ENCODE measurements at places on chromosomes 5 and 9.

DNA sequence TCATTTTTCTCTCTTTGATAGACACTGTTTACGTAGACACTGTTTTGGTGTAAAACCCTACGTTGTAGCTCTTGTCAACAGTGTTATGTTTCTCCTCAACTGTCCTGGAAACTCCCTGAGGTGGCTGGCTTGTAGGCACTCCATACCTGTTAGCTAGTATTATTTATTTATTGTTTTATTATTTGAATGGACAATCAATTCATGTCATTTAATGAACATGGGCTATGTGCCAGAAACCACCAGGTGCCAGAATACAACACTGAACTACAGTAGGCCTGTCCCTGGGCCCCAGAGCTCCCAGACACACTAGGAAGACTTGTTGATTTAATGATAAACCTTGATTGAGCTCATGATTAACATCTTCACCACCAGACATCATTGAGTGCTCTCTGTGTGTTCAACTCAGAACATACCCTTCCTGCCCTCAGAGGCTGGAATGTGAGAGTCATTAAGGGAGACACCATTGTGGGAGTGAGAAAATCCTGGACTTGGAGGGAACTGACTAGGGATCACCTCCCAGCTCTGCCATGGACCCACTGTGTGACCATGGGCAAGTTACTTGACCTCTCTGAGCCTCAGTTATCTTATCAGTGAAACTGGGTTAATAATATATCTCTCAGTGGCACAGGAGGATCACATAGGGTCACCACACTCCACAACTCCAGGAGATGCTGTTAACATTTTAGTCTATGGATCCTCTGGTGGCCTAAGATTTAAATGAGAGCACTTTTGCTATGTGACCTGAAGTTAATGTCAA lies 19.2 kb downstream of the IRF1 start:
- DNase-seq: no peak

GRCh38 chr5:55230086-55230629 lies 3.0 kb upstream of the MCIDAS start:
- DNase-seq: no peak

GRCh38 chr5:140869555-140869886 lies 764 bp downstream of the PCDHA11 start:
- no peak for DNase-seq

DNA sequence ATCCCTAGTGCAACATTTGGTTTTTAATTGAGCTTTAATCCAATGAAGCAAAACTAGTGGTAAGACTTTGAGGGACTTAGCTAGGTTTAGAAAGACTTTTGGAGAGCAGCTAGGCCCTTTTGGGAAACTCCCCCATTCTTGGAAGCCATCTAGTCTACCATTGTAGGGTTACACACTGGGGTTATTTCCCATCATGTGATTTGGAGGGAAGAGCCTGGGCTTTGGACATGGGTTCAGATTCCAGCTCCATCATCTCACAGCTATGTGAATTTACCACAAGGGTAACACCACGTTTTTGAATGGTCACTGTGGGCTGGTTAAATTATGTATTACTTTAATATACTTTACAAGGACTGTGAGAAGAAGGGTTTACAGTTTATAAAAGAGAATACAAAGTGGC lies 18.3 kb upstream of the TNFSF15 start:
- DNase-seq: no peak

DNA sequence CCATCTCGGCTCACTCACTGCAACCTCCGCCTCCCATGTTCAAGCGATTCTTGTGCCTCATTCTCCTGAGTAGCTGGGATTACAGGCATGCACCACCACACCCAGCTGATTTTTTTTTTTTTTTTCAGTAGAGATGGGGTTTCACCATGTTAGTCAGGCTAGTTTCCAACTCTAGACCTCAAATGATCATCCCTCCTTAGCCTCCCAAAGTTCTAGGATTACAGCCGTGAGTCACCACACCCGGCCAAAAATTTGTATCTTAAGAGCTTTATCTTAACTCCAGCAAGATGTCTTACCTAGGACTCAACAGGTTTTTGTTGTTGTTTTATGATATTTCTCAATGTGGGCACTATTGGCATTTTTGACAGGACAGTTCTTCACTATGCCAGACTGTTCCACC lies 27.9 kb downstream of the LYRM7 start:
- no peak for DNase-seq

DNA sequence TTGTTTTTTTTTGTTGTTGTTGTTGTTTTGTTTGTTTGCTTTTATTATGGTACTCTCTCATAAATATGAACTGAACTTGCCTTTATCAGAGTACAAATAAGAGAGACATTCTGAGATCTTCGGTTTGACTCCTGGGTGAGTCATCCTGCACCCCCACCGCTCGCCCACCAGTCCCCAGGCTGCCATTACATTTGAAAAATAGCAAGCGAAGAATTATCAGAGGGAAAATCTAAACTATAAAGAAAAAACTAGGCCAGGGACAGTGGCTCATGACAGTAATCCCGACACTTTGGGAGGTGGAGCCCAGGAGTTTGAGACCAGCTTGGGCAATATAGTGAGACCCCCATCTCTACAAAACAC lies 122.1 kb upstream of the MAP3K1 start:
- peak; percentile 52 for DNase-seq

GRCh38 chr9:132651259-132651658 lies 18.5 kb downstream of the DDX31 start:
- no peak for DNase-seq

DNA sequence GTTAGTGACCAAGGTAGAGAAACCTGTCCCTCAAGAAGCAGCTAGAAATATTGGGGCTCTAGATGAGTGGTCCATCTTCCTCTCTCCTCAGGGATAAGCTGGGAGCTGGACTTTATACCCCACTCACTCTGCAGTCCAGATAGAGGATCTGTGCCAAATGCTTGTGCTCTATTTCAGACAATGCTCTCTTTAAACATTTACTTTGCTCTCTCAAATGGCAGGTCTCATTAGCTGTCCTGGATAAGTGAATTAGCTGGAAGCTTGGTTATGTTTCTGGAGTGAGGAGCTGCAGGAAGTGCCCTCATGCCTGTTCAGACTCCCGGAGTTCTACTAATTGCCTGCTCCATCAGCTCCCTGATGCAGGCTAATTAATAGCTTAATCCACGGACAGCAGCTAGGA lies 151.1 kb upstream of the CCDC152 start:
- DNase-seq: no peak

GRCh38 chr5:68060382-68060781 lies 155.2 kb upstream of the PIK3R1 start:
- no peak for DNase-seq

- DNase-seq: no peak
Observed at GRCh38 chr5:114447084-114447773, 85.4 kb downstream of the KCNN2 start.

- no peak for DNase-seq
Observed at GRCh38 chr5:87777877-87778276, 365.1 kb upstream of the CCNH start.

DNA sequence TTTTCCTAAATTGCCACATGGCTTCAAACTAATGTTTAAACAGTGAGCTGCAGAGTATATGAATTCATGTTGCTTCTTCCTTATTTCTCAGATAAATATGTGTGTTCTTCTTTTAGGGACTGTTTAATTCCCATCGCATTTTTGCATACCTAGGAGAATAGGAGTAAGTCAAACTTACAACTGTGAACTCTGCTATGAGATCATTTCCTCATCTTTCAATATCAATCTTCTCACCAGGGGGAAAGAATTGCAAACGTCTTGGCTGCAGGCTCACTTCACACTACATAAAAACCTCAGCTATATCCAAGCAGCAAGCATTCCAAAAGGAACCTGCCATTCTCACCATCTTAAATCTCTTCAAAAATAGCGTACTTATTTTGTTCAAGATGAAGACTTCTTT lies 271.0 kb downstream of the DNAH5 start:
- no peak for DNase-seq

- no peak for DNase-seq
Observed at GRCh38 chr5:26245321-26245720, 793.1 kb downstream of the CDH9 start.

GRCh38 chr5:43063721-43064171 lies 23.6 kb upstream of the ANXA2R start:
- DNase-seq: no peak

DNA sequence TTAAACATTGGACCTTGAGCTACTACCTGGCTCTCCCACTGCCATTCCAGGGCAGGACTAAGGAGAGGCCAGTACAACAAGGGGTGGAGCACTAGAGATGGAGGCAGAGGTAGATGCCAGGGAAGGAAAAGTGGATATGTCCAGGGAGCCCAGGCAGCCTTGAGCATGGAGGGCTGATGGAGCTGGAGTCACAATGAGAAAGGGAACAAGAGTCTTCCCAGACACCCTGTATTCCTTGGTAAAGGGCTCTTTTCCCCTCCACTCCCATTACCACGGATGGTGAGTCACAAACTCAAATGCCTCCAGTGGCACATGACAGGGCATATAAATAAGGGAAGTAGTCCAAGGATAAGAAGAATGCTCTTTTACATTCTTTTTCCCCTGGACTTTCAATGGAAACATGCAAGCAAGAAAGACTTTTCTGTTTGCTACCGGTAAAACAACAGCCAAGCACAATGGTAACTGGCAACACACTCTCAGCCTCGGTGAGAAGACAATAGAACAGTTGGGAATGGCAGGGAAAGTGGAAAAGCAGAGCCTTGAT lies 16.7 kb downstream of the ERAP1 start:
- DNase-seq: no peak

GRCh38 chr5:161376034-161376433 lies 170.5 kb downstream of the GABRB2 start:
- DNase-seq: no peak

- no peak for DNase-seq
Observed at GRCh38 chr5:52786391-52786790, 1.3 kb upstream of the ITGA1 start.

DNA sequence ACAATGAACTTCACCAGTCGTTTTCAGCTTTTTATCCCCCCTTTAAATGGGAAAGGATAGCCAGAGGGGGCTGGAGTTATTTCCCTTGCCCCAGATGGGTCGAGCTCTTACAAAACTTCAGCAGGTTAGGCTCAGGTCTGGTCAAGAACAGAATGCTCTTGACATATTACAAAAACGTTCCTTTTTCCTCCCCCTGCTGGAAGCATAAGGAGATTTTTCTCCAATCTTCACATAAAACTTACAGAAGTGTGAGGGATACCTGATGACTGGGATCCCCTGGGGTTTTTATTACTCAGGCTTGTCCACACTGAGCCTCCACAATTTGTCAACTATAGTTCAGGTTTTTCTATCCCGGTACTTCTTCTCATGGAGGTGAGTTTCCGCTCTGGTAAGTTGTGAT lies 60.8 kb downstream of the CSF2 start:
- no peak for DNase-seq

DNA sequence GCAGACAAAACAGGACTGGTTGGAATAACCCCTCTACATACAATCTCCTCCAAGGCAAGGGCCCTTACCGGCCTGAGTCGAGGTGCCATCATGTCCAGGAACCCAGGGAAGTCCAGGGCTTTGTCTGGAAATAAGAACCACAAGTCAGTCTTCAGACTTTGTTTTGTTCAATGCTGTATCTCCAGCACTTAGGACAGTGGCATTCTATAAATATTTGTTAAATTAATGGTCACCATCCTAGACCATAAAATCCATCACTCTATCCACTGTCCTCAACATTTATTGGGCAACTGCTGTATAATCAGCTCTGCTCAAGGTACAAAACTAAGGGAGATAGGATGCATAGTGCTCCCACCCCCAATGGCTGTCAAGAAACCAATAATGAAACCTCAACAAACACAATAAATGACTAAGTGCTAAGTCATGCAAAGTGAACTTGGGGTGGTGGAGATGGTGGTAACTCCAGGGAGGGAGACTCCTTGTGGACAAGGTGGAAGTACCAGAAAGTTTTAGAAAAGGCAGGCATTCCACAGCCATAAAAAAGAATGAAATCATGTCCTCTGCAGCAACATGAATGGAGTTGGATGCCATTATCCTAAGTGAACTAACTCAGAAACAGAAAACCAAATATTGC lies 5.0 kb downstream of the RELL2 start:
- no peak for DNase-seq

GRCh38 chr5:166926138-166926537 lies 1365.3 kb upstream of the WWC1 start:
- no peak for DNase-seq

DNA sequence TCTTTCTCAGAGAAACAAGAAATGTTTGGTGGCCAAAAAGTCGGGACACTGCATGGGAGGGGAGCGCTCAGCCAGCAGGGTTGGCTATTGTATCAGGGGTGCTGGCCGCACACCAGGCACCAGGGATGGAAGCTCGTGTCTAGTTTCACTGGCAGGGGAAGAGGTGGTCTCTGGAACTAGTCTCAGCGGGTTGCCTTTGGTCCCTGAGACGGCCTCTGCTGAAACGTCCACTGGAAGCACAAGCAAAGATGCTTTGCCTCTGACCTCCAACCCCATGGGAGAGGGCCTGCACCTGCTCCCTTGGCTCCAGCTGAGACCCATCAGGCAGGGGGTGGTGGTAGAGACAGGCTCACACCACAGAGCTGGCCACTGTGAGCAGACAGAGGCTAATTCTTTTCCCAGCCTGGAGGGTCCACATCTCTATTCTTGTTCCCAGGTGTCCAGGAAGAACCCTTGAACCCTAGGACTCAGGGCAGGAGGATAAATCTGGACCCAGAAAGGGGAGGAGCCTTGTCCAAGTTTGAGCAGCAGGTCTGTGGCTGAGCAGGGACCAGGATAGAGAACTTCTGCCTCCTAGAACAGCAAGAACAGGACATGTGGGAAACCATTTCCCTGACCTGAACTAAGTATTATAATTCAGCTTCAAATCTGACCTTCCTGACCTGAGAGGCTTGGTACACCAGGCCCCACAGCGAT lies 102.6 kb downstream of the RGS3 start:
- no peak for DNase-seq

- no peak for DNase-seq
Observed at GRCh38 chr9:119963798-119964372, 594.6 kb upstream of the BRINP1 start.

GRCh38 chr9:107486674-107487520 lies 2.7 kb downstream of the KLF4 start:
- DNase-seq: no peak

DNA sequence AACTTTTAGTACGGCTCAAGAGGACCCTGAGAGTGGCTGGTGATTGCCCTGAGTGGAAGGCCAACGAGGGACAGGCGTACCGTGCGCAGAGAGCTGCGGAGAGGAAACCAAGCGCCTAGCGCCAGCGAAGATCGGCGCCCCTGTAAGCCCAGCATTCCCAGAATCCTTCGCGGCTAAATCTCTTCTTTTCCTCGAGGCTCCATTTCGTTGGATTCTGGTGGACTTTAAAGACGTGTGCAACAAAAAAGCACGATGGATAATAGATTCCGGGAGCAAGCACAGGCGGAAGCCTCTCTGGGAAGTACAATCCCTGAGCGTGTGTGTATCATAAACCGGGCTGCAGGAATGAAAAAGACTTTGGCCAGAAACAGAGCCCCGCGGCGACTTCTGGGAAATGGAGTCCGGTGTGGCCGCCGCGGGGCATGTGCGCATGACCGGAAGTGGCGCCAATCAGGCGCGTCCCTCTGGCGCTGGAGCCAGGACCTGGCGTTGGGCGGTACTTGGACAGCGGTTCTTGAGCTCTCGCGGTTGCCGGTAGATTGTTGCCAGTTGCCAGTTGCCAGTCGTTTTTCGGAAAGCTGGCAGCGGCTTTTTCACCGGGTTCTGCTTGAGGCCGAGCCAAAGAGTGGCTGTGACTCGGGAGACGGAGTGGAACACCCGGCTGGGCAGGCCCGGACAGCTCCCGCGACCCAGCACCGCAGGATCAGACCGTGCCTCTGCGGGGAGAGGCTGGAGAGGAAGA lies at the start of gene ZNF79:
Gene ZNF79, plus strand, starts transcription at position 449 of the 742 bp plus-strand sequence. CDS start 406 bp downstream, outside the sequence.
- DNase-seq: peak; percentile 89
